ENCODE measurements at places on chromosomes 7 and 10.
A peak's percentile ranks its signal among the peaks of the same experiment; 100 is the strongest.

DNA sequence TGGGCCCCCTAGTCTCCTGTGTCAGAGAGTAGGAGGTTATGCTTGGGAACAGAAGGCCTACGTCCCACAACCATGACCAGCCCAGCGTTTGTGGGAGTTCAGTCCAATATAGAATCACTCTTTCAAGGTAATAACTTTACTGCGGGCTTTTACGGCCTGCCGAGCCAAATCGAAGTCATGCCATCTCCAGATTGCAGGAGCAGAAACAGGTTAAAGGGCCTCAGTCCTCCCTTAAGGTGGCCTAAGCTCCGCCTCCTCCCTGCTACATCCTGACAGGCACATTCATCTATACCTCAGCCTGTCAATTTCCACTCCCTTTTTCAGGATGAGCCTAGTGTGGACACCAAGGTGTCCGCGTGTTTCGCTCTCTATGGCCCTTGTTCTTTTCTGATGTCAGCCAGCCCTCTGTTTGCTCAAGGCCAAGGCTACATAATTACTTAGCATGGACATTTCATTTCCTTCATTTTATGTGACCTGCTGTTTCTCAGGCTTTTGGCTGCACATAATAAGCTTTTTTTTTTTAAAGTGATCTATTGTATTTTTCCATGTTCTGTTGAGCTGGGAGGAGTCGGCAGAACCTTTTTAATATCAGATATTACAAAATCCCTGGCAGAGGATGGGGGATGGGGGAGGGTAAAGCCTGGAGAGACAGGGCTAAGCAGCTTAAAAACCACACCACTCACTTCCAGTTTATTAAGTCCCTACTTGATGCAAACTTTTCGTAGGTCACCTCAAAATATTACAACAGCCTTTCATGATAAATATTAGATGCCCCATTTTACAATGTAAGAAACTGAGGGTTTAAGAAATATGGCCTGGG lies 84.6 kb downstream of the CACNB2 start:
- no peak for DNase-seq

DNA sequence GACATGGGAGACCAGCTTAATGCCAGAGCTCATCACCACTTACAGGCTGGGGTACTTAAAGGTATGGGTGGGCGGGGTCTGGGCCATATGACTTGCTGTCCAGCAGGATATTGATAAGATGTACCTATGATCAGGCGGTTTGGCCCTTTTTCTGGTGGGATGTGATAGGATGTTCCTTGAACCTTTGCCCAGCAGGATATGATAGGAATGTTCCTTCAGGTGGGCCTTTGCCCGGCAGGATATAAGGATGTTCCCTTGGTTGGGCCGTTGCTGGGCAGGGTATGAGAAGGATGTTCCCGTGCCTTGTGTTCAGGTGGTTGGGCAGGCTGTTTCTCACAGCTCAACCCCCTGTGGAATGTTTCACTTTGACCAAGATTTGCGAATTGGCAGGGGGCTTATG lies 187.2 kb upstream of the CXCL12 start:
- no peak for DNase-seq

DNA sequence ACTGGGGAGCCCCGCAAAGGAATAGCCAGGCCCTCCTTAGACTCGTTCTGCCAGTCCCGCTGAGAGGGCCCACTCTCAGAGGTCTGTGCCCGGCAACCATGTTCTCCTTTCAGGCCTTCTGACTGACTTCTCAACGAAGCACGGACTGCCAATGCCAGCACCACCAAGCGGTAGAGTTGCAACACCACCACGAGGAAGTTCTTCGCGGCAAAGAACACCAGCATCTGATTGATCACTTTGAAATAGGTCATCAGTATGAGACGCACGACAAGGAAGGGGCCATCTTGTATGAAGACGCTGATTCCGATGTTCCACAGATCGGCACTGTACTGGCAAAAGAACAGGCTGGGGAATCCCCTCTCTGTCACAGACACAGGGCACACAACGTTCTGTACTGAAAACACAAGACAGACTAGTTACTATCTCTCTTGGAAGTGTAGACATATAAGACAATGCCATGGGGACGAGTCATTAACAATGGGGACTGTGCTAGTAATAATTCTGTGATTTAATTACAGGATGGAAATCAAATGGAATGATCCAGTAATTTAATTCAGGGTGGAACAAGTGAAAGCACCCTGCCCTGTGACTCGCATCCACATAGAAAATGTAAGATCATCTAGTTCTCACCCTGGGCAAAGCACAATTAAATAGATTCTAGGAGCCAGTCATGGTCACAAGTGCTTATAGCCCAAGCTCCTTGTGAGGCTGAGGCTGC lies 42.7 kb downstream of the TMEM26 start:
- DNase-seq: no peak

- no peak for DNase-seq
Observed at GRCh38 chr10:104245066-104245632, 9.5 kb upstream of the GSTO1 start.

- no peak for DNase-seq
Observed at GRCh38 chr10:118057361-118057760, 10.6 kb upstream of the RAB11FIP2 start.

DNA sequence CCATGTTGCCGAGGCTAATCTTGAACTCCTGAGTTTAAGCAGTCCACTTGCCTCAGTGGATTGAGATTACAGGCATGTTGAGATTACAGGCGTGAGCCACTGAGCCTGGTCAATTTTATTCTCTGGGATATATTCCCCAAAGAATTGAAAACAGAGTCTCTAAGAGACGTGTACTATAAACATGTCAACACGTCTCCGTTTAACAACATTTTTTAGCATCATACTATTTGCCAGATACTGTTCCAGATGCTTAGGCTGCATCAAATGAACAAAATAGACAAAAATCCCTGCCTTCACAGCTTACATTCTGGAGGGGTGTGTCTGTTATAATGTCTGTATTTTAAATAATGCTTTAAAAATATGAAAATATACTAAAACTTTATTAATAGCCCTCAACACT lies 54.1 kb upstream of the PRKG1 start:
- DNase-seq: no peak

- DNase-seq: no peak
Observed at GRCh38 chr7:84055904-84056605, 138.5 kb downstream of the SEMA3A start.

GRCh38 chr7:142438235-142438922 lies 180.5 kb upstream of the PRSS58 start:
- peak; percentile 19 for DNase-seq

- no peak for DNase-seq
Observed at GRCh38 chr10:75038335-75038734, 73.1 kb upstream of the SAMD8 start.

- no peak for DNase-seq
Observed at GRCh38 chr7:150966002-150966401, 12.1 kb downstream of the KCNH2 start.

DNA sequence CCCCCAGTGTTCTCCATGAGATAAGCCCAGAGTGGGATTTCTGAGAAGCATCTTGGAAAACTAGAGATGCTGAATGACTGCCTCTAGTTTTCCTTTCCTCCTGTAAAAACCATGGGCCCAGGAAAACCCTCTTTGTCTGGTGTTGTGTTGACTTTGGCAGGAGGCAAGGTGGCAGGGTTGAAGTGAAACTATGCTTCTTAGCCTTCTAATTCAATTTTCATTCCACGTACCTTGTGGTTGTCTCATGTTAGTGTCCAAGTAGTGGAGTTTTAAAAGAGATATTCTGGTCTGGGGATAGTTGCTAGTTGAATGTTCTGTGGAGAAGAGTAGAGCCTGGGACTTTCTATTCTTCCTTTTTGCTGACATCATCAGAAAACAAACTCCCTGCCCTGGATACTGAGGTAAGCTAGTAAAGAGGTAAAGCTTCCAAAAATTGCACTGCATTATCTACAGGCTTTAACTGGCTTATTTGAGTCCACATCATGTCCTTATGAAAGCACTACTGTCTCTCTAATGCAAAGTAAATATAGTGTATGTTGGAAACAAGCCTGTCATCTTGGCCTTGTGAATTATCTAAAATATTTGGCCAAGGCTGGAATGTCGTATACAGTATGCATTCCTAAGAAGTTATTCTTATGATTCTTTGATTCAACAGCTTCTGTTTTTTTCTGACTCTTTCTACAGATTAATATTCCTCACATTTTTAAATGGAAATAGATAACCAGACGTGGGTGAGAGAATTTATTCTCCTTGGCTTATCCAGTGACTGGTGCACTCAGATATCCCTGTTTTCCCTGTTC lies at the start of gene OR2F2:
Gene OR2F2 (plus strand): TSS at position 708 of the 800 bp plus-strand sequence. CDS start 0 bp downstream, at position 708.
- DNase-seq: no peak

- peak; percentile 71 for DNase-seq
Observed at GRCh38 chr7:50335795-50336754, 31.6 kb downstream of the IKZF1 start.

DNA sequence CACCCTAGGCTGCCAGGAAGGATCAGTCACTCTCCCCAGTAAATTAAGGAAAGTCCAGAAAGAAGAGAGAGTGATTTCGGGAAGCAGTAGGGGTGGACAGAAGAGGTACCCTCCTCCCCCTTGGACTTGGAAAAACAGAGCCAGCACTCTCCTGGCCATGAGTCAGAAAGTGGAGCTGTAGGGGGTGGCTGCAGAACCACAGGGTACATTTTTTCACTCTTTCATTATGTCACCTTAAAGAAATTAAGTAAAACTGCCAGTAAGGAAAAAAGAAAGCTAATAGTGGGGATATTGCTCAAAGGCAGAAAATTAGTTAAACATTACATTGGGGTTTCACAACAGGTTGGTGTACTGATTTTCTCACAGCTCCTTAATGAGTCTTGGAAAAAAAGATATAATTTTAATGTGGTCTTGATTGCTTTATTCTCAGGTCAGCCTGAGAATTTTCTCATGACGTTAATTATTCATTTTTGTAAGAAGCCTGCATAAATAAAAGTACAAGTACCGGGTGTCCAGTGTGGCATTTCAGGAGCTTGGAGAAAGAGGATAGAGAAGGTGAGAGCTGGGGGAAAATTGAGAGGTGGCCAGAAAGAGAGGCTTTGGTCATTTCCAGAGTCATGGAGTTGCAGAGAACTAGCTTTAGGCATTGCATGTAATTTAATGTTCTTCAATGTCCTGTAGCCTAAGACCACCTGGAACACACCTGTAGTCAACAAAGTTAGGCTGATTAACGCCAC lies 23.2 kb upstream of the AOAH start:
- DNase-seq: no peak

- no peak for DNase-seq
Observed at GRCh38 chr7:131931370-131931769, 374.9 kb upstream of the PODXL start.

DNA sequence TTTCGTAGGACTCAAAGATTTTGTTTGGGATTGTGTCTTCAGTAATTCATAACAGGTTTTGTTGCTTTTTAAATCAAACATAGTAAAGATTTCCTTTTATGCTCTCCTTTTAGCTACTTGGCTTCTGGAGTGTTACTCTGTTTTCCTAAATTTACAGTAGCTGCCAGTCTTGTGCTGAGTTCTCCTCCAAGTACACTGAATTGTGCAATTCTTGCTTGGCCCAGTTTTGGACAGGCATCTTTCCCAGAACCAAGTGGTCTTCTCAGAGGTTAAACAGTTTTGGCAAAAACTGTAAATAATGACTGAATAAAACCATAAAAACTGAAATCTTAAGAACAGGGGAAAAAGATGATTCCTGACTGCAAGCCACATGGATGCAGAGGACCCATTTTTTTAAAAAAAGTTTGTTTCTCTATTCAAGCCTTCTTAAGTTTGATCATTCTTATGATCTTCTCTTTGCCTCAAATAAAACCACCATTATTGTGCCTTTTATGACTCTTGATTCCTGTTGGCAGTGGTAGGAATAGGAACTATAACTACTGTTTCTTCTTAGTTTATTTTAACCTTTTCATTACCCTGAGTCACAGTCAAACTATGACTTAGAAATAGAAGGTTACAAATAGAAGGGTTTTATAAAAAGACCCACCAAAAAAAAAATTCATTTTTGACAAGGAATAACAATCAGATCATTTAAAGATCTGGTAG lies 88.0 kb downstream of the MDFIC start:
- DNase-seq: no peak

DNA sequence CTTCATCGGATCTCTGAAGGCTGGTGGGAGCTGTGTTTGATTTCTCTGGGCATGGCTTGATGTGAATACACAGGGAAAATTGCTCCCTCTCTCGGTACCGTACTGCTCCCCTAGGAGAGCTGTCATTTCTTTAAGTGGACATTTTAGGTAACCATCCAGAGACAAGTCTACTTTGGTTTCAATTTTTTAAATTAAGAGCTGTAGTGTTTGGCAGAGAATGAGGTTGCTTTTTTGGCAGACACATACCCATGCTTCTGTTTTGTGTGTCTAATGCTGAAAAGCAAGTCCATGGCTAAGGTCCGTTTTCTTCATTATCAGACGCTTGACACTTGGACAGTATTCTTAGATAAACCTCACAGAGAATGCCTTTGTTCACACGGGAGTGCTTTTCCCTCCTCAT lies 61.3 kb upstream of the TRIL start:
- no peak for DNase-seq

DNA sequence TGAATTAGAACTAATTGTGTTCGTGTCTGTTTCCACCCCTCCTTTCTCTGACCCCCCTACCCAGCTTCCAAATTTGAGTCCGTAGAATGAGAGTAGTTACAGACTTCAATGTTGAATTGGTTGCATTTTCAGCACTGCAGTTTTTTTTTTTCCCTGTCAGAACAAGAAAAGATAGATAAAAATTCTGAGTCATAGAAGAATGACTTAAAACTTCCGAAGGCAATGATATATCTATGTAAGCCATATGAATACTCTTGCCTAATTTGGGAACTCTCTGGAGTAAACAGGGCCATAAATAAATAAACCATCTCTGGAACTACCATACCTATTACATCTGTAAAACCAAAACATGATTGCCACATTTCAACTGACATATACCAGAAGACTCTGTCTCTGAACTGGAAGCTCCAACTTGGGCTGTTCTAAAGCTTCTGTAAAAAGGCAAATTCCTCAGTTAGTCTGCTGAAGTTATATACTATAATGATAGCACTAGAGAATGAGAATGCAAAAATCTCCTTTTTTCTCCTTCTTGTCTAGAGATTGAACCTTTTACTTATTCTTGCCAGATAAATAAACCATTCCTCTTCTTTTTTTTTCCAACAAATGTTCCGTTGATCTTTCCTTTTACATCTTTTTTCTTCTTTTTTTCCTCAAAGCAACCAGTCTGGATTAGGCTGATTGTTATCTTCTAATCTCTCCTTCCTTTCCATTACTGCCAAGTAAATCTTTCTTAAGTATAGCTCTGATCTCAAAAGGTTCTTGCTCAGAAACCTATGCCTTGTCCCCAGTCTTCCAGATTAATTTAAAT lies 23.5 kb downstream of the VCL start:
- DNase-seq: no peak

- DNase-seq: no peak
Observed at GRCh38 chr7:73941836-73942551, 81.0 kb downstream of the TMEM270 start.

DNA sequence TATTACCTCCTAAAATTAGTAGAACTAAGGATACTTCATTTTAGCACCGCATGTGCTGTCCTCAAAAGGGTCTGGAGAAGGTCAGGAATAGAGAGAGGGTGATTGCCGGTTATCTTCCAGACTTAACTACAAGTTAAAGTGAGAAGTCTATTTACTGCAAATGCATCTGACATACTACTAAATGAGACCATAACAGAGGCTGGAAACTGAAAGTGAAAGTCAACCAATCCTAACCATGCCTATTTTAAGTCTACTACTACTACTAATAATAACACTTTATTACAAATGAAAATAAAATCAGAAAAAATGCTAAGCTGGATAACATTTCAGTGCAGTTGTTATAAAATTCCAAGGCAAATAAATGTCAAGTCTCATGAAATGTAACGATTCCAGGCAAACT lies 244.7 kb downstream of the KIF20B start:
- DNase-seq: no peak

Measured in T-helper 9 cell (primary cell).